ENCODE measurements at places on chromosomes 12 and 14.

- DNase-seq: no peak
These were observed 649.0 kb downstream of the TMTC2 start for GRCh38 chr12:83335748-83336147.

- peak; percentile 79 for DNase-seq
These were observed 30.4 kb upstream of the PLEKHG6 start for GRCh38 chr12:6280053-6280469.

- no peak for DNase-seq
These were observed 172.2 kb downstream of the SLC16A7 start for GRCh38 chr12:59768031-59768430.

- no peak for DNase-seq
These were observed 61.1 kb upstream of the C12orf71 start for GRCh38 chr12:27143256-27144069.

DNA sequence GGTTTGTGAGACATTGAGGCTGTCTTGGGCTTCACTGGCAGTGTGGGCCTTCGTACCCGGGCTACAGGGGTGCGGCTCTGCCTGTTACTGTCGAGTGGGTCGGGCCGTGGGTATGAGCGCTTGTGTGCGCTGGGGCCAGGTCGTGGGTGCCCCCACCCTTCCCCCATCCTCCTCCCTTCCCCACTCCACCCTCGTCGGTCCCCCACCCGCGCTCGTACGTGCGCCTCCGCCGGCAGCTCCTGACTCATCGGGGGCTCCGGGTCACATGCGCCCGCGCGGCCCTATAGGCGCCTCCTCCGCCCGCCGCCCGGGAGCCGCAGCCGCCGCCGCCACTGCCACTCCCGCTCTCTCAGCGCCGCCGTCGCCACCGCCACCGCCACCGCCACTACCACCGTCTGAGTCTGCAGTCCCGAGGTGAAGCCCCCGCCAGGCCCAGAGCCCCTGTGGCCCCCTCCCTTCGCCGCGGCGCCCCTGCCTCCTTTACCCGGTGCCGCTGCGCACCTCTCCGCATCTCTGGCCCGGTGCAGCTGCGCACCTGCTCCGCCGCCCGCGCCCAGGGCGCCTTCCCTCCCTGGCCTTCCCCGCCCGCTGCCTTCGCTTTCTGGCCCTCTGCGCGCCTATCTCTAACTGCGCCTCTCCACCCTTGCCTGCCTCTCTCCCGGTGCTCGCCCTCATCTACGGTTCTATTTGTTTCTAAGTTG, at the start of gene ENO2:
Gene ENO2, plus strand, starts transcription at position 335 of the 701 bp plus-strand sequence. CDS start 1,253 bp downstream, outside the sequence.
- DNase-seq: peak; percentile 90

DNA sequence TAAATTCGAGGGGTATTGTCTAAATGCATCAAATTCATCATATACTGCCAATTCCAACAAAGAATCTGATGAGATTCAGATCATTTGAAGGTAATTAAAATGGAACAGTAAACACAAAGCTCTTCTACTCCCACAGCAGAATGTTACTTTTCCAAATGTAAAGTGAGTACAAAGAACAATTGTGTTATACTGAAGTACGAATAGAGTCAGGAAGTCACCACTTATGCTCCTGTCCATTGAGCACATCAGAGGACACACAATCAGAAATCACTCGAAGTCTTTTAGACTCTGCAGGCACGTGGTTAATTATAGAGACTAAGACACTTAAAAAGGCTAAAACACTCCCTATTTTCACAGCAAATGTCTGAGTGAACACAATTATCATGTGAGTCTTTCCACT, 388.5 kb upstream of the MIS18BP1 start:
- no peak for DNase-seq

DNA sequence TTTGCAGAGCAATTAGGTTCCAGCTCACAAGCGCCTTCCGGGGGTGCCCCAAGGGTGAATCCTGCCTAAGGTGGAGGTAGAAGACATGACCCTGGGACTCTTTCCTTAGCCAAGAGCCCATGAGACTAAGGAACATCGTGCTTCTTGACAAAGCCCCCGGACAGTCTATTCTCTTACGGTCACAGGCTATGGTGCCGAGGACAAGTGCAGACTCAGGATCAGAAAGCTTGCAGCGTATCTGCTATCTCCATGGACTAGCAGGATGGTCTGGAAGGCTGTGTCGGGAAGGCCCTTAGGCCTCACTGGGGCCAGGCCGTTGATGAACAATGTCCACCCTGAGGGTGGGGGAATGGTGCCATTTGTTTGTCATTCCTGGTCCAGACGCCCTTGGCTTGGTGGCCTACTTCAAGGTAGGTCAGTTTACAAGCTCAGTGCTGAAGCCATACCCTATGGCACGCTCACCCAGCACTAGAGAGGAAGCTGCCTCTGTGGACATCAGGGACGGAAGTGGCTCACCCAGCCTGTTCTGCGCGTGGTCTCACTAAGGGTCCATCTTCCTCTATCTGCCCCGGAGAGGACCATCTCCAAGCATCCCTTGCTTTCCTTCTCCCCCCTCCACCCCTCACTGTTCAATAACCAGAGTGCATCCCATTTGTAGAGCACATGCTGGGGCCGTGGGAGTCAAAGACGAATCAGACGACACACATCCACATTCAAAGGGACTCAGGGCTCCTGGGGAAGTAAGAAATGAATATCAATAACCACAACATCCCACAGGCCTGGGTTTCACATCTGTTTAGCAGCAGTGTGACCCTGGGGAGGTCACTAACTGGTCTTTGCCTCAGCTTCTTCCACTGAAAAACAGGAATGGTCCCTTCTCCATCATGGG, 45.0 kb upstream of the IQSEC3 start:
- peak; percentile 73 for DNase-seq

DNA sequence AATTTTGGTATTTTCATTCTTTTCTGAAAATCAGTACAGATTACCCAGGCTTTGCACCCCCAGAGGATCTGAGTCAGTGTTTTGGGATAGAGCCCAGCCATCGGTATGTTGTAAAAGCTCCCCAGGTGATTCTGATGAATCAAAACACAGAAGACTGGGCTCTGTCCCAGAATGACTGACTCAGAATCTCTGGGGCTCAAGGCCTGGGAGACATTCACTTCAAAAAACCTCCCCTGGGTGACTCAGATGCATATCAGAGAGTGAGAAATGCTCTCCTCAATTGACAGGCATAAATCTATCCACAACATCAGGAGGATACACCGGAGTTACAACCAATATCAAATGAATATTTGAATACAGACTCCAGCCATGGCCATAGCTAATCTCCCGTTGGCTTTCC, 32.6 kb downstream of the SLC35F4 start:
- DNase-seq: no peak

- no peak for DNase-seq
These were observed 108.8 kb downstream of the DAAM1 start for GRCh38 chr14:59297071-59297776.

DNA sequence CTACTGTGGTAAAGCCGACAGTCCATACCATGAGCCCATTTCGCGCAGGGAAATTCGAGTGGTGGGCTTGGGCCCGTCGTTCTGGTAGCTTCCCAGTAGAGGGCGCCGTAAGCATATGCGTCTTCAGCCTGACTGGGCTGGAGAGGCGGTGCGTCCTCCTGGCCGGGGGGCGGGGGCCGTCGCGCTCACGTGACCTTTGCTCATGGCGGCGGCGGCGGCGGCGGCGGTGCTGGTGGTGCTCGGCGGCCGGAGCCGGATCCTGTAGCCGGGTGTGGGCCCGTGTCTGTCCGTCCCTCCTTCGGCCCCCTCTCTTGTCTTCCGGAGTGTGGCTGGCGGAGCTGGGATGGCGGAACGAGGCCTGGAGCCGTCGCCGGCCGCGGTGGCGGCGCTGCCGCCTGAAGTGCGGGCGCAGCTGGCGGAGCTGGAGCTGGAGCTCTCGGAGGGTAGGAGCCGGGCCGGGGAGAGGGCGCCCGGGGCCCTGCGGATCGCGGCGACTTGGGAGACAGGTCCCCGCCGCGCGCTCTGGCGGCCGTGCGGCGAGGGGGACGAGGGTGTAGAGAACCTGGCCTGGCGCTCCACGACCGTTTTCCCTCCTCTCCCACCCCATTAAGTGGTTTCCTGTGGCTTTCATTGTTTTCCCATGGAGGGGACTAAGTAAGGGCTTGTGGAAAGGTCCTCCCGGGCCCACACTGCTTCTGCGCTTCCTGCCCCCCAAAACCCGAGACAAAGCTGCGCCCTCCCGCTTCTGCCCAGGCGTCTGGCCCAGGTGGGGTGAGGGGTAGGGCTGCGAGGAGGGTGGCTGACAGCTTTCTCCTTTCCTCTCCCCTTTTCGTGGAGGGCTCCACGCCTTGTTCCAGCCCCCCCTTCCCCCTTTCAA, at the start of gene DIP2B:
Gene DIP2B, plus strand, starts transcription at position 188 of the 877 bp plus-strand sequence. Its CDS starts 156 bp downstream, at position 344.
- DNase-seq: peak; percentile 98

DNA sequence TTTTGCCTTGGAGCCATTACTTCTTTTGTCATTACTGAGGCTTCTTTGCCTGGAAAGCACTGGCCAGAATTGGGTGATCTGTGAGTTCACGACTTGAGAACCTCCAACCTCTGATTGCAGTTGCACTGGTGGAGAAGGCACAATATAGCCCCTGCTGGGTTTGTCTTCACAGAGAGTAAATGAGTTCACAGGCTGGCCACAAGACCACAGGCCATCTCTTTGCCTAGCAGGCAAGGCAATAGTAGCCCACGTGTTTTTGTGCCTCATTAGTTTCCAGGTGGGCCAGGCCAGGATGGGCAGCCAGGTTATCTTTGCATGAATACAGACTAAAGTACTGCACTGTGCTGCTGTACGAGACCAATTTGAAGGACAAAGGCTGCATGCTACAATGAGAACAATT, 468.8 kb downstream of the NRXN3 start:
- DNase-seq: no peak

- DNase-seq: no peak
These were observed 888 bp upstream of the PLXNC1 start for GRCh38 chr12:94147387-94147990.

DNA sequence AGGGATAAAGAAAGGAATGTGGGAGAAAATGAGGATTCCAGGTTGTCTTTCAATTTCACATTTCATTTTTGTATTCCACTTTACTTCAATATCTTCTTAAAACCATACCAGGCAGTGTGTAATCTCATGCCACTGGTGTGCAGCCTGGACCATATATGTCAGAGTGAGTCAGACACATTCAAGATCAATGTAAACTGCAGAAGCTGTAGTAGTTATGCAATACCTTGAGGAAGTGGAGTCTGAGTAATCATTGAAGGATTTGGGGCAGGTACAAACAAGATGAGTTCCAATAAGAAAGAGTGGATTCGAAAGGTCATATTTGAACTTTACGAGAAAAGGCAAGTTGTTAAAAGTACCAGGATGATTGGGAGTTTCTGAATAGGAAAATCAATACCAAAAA, 14.1 kb downstream of the PLCZ1 start:
- DNase-seq: no peak

GRCh38 chr14:81261176-81261575, 40.4 kb upstream of the GTF2A1 start:
- no peak for DNase-seq

- peak; percentile 78 for DNase-seq
These were observed 22.2 kb upstream of the GPR132 start for GRCh38 chr14:105087308-105087962.

- no peak for DNase-seq
These were observed 33.6 kb upstream of the WNK1 start for GRCh38 chr12:718756-719102.

GRCh38 chr12:80196419-80196818, 97.1 kb downstream of the OTOGL start:
- no peak for DNase-seq

DNA sequence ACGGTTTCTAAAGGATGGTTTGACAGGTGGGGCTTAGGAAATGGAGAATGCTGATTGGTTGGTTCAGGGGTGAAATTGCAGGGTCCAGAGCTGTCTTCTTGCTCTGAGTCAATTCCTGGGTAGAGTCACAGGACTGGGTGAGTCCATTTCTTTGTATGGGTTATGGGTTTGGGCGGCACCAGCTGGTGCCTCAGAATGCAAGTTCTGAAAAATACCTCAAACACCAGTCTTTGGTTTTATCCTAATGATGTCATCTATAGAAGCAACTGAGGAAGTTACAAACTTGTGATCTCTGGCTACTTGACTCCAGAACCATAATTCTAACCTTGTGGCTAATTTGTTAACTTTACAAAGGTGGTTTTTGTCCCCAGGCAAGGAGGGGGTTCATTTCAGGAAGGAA, 47.6 kb upstream of the EIF5 start:
- DNase-seq: no peak

DNA sequence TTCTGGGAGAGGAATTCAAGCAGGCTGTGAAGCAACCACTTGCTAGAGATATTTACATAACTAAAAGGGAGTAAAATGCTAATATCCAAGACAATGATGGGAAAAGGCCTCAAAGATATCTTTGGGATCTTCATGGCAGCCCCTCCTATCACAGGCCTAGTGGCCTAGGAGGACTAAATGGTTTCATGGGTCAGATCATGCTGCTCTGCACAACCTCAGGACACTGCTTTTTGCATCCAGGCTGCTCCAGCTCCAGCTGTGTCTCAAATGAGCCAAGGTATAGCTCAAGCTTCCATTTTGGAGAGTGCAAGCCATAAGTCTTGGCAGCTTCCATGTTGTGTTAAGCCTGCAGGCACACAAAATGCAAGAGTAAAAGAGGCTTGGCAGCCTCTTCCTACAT, 195.6 kb upstream of the SSTR1 start:
- no peak for DNase-seq

DNA sequence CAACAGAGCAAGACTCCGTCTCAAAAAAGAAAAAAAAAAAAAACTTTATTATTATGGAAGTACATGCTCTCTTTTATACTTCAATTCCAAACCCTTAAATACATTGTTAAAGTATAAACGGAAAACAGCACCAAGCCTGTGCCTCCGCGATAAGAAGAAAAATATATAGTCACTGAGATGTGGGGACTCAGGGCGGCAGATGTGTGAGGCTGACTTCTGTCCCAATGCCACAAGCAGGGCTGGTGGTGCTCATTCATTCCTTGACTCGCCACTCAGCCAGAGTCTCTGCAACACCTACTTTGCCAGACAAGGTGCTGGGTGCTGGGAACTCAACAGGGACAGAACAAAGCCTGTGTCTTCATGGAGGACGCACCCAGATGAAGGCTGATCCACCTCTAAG, 13.8 kb downstream of the LGMN start:
- DNase-seq: no peak

GRCh38 chr12:114006482-114007425, 40.6 kb upstream of the RBM19 start:
- DNase-seq: no peak

DNA sequence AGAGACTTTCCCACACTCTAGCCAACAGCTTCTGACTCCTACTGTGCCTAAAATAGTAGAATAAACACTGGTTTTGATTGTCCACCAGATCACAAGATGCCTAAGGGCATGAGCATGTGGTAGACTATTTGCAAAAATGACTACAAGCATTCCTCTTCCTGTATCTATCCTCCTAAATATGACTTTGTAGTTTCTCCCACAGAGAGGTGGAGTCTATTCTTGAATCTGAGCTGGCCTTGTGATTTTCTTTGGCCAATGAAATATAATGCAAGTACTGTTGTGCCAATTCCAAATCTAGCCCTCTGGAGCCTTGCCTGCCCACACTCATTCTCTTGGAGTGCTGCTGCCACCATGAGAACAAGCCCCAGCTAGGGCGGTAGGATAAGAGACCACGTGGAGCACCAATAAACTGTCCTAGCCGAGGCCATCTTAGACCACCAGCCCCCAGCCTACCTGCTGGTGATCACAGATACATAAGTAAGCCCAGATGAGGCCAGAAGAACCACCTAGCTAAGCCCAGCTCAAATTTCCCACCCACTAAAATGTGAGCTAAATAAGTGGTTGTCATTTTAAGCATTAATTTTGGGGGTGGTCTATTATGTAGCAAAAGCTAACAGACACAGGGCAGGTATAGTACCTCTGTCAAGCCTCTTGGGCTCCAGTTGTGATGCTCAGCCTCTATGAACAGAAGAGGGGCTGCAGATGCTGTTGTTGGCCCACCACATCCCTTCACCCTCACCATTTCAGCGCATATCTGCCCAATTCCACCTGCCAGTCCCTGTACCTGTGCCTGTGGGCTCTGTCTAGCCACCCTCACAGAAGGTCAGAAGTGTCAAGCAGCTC, 17.9 kb downstream of the ZFP36L1 start:
- peak; percentile 31 for DNase-seq

Data from upper lobe of right lung (tissue), 1 donor.